Gastrocnemius medialis (tissue), 4 donors: ENCODE measurements at places on chromosomes 13 and 19. TPM values are rescaled to one million over a fixed set of nuclear protein-coding genes. Genes with fewer than 3 reads are reported as not detected.

CALR gene
- 130 TPM for total RNA-seq

- DNase-seq = no peak
Observed at GRCh38 chr19:49417088-49417487, 6.2 kb downstream of the PTH2 start.

- DNase-seq = no peak
Observed at GRCh38 chr13:110024645-110024980, 238.2 kb upstream of the IRS2 start.

- no peak for DNase-seq
Observed at GRCh38 chr13:48621056-48621455, 32.7 kb upstream of the CYSLTR2 start.

VSTM1 gene
- not detected for total RNA-seq

GRCh38 chr19:682678-683320 is 6.6 kb downstream of the FSTL3 start:
- DNase-seq = no peak

GRCh38 chr19:34109596-34109995 is 62.7 kb upstream of the LSM14A start:
- DNase-seq = no peak

DNA sequence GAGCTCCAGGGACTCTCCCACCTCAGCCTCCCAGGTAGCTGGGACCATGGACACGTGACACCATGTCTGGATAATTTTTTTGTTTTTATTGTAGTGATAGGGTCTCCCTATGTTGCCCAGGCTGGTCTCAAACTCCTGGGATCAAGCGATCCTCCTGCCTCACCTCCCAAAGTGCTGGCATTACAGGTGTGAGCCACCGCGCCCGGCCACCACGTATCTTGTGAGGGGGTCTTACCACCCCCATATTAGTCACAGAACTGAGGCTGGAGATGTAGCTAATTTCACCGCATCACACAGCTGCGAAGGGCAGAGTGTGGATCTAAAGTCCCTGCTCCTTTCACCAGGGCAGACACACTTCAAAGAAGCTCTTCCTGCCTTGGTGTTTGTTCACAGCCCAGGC is 211.8 kb upstream of the SOX1 start:
- no peak for DNase-seq

DNA sequence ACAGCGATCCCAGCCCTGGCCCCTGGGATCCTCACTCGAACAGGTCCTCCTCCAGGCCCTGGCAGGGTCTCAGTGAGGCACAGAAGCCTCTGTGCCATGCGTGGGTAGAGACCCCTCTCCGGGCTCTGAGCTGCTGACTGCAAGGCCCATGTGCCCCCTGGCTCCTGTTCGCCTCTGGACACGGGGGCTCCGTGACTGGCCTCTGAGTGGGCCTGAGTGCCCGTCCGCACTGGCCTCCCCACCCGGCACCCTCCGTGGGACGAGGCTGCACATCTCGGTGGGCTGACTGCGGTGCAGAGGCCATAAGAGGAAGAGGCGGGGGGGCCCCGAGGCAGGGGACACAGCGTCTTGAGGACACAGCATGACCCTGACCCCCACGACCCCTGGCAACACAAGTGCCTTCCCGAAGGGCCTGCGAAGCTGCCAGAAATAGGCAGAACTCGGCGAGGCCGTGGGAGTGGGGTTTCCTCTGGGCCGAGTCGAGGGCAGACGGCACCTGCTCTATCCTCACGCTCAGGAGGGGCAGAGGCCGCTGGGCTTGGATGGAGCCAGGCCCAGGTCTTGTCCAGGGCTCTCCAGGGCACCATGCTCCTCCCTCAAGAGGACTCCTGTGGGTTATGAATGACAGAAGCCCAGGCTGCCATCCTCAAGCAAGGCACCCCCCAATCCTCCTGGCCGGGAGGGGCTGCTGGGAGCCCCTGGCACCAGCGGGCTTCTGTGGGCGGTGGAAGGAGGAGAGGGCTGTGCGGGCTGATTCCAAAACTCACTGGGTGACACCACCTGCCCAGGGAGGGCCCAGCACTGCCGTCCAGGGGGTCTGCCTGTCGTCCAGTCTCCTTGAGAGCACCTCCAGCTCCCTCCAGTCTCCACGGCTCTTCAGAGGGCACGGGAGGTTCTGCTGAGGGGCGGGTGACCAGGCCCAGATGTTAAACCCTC is 52.6 kb downstream of the RASA3 start:
- no peak for DNase-seq

EMC10 gene
- 29.2 TPM for total RNA-seq

DNA sequence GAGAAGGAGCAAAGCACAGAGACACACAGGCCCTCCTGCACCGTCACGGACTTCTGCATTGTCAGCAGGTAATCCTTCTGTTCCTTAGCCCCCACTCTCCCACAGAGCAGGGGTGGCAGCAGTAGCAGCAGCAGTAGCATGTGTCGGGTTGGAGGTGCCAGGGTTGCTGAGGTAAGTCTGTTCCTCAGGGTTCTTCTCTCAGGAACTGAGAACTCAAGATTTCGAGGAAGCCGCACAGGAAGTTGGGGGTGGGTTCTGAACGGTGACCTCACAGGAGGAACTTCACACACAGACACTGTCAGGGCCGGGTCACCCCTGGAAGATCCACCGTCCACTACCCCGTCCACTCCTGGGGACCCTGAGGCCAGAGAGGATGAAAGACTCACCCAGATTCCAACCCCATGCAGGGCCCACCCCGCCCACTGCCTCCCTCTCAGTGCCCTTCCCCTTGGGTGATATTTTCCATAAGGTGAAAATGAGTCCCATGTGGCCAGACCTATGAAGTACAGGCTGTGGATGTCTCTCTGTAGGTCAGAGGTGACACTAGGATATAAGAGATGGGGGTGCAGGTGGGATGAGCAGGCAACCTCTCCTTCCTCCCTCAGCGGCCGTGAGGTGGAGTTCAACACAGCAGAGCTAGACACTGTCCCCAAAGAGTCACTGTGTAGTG is at the start of gene SIGLEC12:
SIGLEC12 (minus strand) TSS at position 207 of the 670 bp plus-strand sequence; CDS start at position 140, 67 bp downstream.
- DNase-seq = no peak

GRCh38 chr19:11382898-11383705 is 1.0 kb downstream of the EPOR start:
- DNase-seq = no peak

YIPF2 gene
- total RNA-seq = 25.9 TPM

CD33 gene
- 2.3 TPM for total RNA-seq

KDM4B gene
- 61.4 TPM for total RNA-seq

DNA sequence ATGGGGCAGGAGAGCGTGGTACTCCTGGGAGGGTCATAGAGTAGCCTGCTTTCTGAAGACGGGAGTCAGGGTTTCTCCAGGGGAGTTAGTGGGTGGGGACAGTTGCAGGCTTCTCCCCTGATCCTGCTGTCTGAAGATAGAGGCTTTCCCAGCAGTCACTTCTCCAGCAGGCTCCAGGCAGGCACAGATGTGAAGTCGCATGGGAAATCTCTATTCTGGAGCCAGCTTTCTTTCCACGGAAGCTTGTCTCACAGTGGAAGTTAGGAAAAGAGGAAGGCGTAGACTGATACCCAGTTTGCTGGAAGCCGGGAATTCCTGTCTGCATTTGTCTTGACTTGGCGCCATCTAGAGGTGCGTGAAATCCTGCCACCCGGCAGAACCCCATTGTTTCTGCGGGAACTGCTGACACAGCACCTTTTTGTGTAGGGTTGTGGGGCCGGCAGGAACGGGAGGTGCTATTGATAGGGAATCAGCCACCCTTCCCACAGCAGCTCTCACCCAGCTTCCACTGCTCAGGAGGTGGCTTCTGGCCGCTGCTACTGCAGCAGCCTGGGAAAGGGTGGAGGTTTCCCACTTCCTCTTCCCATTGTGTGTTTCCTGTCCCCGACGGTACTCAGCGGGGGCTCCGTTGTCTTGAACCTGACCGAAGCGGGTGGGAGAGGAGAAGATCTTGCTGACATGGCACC is 28.5 kb upstream of the NPAS1 start:
- DNase-seq = peak; percentile 81

ADM5 gene
- total RNA-seq = 1.4 TPM

DNA sequence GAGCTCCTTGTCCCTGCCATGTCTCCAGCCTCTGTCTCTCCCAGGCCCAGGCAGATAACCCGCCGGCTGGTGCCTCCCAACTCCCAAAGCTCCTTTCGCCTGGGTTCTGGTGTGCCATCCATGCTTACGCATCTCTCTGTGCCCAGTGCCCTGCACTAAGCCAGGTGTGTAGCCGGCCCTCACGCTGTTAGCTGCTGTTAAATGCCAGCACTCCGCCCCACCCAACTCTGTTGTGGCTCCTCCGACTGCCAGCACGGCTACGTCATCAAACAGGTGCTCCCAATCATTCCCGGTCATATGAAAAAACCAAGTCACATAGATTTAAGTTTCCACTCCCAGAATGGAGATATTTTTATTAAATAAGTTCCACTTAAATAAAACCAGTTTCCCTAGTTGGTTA is 7.0 kb upstream of the HSPH1 start:
- DNase-seq = no peak

- DNase-seq = no peak
Observed at GRCh38 chr13:35163674-35164073, 221.6 kb downstream of the NBEA start.

DNA sequence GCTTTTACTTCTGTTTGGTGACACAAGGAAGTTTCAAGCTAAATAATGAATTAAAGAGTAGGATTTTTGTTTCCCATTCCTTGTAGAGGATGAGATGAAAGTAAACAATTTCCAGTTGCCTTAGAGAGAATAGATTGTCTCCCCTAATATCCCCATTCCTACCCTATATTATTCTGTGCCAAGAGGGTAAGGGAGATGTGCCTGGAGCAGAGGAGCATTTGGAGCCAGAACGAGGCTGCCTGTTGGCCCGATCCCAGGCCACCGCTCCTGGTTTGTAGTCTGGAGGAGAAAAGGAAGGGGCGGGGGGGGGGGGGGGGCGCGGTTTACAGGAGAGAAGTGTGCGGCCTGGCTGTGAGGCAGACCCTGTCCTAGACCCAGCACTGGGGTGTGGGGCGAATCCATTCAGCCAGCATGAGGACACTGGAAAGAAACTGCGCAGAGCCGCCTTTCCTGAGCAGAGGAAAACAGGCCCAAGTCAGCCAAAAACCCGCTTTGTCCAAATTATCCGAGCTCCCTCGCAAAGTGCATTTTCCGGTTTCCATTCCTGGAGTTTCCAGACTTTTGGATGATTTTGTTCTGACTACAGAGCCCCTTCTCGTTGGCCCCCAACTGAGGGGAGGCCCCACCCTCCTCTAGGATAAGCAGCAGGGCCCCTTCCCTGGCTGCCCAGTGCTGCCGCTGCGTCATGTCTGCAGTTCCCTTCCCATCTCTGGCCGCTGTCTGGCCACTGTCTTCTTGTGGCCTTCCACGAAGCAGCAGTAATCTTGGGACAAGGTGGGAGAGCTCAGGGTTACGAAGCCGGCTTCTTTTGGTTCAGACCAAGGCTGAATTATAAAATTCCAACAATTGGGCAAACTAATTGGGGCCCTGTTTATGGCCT is 23.0 kb downstream of the NFIX start:
- no peak for DNase-seq

GRCh38 chr13:18212873-18213272 is 968.8 kb downstream of the TUBA3C start:
- peak; percentile 19 for DNase-seq

SBK2 gene
- 3.0 TPM for total RNA-seq

DNA sequence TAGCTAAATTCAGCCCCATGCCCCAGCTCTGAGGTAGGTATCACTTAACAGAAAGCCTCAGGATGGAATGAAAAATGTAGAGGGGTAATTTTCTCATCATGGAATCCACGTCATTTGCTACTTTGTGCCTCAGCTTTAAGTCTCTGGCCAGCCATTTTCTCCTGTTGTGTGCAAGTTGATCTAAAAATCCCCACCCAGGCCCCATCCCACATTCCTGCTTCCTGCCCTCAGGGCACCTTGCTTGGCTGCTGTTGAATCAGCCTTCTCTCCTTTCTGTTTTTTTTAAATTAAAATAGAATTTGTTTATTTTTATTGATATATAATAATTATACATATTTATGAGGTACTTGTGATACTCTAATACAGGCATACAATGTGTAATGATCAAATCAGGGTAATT is 179.9 kb upstream of the TSHZ3 start:
- no peak for DNase-seq

LMTK3 gene
- total RNA-seq = not detected

DNA sequence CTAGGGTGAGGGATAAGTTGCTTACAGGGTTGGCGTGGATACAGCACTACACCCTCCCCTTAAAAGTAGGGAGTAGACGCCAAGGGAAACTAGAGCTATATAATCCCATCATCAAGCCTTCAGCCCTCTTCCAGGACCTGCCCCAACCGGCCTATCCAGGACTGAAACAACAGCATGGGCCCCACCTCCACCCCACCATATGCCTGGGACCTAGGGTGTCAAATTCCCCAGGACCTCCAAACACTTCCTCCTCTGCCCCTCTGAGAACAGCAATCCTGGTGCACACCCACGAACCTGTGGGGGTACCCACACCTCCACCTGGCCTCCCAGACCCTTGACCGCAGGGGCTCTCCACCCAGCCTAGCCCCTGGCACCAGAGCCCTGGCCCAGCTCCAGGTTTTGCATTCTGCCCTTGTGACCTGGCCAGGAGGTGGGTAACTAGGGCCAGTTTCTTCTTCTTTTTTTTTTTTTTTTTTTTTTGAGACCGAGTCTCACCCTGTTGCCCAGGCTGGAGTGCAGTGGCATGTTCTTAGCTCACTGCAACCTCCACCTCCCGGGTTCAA is 1.4 kb upstream of the CYP2F1 start:
- no peak for DNase-seq

DNA sequence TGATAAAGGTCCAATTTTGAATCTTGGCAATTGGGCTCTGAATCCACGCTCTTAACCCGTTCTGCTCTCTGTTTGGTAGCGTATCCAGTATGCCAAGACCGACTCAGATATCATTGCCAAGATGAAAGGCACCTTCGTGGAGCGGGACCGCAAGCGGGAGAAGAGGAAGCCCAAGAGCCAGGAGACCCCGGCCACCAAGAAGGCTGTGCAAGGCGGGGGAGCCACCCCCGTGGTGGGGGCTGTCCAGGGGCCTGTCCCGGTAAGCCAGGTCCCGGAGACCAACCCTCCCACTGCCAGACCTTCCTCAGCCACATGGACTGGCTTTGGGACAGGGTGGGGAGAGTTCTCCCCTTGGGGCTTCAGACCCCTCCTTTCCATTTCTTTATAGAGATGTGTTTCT is 8.3 kb downstream of the SNRPA start:
- no peak for DNase-seq

DNA sequence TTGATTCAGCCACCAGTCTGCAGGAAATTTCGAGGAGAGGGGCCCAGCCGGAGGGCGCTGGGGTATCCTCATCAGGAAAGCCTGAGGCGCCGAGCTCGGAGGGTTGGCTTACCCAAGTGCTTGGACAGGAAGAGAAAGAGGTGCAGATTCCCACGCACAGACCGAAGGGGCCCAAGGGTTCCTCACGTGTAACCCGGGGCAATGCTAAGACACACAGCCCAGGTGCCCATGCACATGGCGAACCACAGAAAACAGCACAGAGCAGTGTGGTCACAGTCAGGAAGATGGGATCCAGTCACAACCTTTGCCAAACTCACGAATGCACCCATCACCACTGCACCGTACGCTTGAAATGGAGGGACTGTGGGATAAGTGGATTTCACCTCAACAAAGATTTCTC is 30.9 kb downstream of the GRTP1 start:
- no peak for DNase-seq

GRCh38 chr13:82070416-82070815 is 1729.5 kb upstream of the SPRY2 start:
- no peak for DNase-seq
